ENCODE measurements at places on chromosomes 16 and 17.

GRCh38 chr16:4588386-4588785 lies 26.3 kb downstream of the UBALD1 start:
- no peak for DNase-seq

GRCh38 chr16:68444056-68444657 lies 4.2 kb downstream of the SMPD3 start:
- DNase-seq, result no peak

GRCh38 chr17:59355702-59356325 lies 24.4 kb downstream of the YPEL2 start:
- DNase-seq, result peak; percentile 22

GRCh38 chr16:88651989-88652761 lies 1.3 kb upstream of the CYBA start:
- DNase-seq, result no peak

DNA sequence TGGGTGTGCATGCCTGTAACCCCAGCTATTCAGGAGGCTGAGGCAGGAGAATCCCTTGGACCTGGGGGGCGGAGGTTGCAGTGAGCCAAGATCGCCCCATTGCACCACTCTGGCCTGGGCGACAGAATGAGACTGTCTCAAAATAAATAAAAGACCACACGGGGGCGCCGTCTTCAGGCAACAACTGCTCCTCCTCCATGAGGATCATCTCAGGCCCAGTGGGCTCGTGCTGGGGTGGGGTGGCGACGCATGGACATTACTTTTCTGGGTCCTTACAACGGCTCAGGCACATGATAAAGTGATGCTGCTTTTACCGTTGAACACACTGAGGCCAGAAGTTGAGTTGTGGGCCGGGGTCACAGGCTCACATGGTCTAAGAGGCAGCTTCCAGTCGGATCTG lies 56.2 kb downstream of the PRMT7 start:
- no peak for DNase-seq

Measured in cerebellar nuclear complex (tissue), 1 donor.